Skeletal muscle cell (primary cell): ENCODE measurements at places on chromosomes 5 and 9.

DNA sequence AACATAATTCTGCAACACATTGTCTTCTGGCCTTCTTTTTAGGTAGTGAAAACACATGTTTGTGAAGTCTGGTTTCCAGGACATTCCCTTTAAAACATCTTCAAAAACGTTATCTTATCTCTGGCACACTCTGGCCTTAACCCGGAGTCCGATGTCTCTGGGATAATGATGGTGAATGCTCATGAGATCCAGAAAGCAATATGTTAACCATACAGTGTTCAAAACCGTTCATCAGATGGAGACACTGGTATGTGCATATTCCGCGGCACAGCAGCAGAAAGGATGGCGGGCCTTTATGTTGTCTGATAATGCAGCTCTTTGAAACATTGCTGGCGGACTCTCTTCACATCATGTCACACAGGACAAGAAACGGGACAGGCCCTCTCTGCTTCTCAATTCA is 605.2 kb downstream of the CCDC171 start:
- DNase-seq = no peak

DNA sequence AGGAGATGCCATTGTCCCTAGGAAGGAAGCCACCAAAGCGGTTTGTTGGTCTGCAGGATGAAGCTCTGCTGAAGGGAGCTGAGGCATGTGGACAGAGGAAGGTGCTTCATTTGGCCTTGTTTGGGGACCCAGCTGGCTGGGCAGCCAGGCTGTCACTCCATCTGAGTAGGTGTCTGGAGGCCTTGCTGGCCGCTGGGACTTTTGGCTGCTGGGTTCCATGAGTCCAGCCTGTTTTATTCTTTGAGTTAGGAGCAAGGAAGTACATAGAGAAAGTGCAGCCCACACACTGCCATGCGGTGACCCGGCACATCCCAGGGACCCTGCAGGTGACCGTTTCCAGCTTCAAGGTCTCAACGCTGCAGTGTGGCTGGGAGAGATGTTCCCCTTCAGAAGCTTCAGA is 251.2 kb upstream of the IRX4 start:
- no peak for DNase-seq

- DNase-seq = no peak
Measured at GRCh38 chr9:107868186-107868585, 378.6 kb upstream of the KLF4 start.

DNA sequence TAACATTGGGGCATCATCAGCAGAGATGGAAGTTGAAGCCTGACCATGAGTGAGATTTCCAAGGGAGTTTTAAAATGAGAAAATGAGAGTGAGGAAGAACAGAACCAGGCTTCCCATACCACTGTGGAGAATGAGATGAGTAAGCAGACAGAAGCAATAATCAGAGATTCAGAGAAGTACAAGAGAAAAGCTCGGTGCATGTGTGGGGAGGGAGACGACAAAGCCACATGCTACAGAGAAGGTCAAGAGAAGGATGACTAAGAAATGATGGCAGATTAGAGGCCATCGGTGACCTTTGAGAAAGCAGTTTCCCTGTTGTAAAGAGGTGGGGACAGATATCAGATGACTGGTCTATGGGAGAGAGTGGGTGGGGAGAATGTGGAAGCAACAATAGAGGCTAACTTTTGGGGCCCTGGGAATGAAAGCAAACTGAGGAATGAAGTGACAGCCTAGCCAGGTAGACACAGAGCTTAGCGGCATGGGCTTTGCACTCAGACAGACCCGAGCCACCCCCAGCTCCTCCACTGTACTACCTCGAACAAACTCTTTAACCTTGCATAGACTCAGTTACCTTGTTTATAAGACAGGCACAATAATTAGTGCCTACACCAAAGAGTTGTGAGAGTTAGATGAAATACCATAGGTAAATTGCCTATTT is 207.7 kb downstream of the PIK3R1 start:
- DNase-seq = no peak

- peak; percentile 29 for DNase-seq
Measured at GRCh38 chr5:41843456-41844370, 26.5 kb downstream of the OXCT1 start.

GRCh38 chr9:129610473-129611306 is 10.2 kb downstream of the C9orf50 start:
- DNase-seq = no peak

DNA sequence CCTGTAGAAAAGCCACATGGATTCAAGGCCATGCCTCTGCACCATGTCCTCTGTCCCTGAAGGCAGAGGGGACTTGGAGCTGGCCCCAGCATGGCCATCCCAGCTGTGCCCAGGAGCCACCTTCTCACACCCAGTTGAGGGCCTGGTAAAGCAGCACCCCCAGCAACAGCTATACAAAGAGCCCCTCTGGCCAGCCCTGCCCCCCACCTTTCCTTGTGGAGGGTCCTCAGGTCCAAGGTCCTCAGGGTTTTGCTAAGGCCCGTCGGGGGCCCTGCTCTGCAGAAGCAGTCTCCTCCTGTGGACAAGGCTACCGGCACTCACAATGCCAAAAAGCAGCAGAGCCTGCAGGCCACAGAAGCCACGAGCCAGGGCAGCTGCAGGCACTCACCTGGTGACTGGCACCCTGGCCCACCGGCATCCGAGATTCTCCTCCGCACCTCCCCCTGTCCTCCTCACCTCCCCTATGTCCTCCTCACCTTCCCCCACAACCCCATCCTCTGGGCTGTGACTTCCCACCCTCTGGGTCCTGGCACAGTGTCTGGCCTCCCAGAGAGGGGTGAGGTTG is 39.9 kb upstream of the LPCAT1 start:
- DNase-seq = no peak

DNA sequence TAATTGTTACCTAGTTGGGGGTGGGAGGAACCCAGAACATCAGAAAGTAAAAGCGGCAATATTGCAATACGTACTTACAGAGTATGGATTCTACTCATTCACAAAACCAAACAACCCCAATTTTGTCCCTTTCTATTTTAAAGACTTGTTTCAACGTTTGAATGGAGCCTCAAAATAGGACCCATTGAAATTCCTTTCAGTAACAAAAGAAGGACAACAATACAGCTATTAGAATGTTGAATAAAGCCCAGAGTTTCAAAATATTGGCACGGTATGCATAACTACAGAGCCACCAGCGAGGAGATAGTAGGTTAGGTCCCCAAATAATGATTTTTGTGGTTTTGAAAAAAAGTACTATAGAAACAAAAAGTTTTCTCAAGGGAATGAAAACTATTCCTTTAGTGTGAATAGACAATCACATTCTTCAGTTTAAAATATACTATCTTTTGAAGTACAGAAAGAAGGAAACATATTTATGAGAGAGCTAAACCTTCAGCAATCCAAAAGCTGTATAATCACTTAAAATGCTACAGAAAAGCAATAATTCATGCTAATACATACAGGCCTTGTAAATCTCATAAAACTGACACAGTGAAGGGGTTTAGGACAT is 235.5 kb downstream of the RFX3 start:
- DNase-seq = no peak

- DNase-seq = no peak
Measured at GRCh38 chr9:15142878-15143534, 164.0 kb downstream of the TTC39B start.

DNA sequence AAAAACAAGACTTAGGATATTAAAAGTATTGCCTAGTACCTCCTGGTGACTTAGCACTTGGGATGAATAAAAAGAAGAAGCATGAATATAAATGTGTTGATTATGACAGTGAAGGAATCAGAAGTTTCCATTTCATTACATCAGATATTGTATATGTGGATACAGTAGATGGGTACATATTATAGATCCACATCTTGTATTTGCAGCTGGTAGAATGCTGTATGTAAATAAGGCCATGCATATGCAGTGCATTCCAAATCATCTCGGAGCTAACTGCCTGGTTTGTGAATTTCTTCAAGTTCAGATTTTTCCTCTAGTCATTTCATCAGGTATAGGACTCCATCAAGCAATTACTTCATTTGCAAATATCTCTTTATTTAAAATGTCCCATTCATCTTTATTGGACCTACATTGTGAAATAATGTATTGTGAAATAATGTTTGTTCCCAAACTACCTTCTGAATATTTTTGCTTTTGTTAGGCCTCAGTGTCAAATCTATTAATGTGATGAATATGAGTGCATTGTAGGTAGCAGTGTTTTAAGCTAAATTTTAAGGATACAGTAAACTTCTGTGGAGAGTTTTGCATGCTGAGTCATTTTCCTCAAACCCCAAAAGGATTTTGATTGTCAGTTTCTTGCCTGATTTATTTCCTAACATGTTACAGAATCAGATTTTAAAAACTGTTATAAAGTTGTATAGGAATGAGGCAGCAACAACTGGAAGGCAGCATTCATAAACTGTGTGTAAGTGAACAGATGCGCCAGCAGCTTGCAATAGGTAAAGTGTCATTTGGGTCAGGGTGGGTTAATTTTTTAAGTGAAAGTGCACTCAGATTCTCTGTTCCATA is 370.8 kb upstream of the RIOK2 start:
- DNase-seq = no peak
